ENCODE measurements at places on chromosomes 3 and 15.

- no peak for DNase-seq
Measured at GRCh38 chr15:73956743-73957135, 30.5 kb downstream of the LOXL1 start.

DNA sequence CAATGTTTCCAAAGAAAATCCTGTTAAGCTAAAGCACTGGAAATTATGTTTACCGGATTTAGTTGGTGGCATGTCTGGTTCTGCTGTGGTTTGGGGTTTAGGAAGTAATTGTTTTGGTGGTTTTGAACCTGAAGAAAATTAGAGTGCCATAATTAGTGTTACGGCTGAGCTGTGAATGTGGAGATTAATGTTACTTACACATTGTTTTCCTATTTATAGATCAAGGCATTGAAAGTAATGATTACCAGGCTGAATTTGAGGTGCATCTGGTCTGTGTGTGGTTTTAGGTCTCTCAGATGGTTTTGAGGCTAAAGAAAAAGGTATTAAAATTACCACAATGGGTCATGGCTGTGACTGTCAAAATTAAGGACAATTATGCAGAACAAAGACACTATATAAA, 128.9 kb downstream of the TFG start:
- DNase-seq: no peak

DNA sequence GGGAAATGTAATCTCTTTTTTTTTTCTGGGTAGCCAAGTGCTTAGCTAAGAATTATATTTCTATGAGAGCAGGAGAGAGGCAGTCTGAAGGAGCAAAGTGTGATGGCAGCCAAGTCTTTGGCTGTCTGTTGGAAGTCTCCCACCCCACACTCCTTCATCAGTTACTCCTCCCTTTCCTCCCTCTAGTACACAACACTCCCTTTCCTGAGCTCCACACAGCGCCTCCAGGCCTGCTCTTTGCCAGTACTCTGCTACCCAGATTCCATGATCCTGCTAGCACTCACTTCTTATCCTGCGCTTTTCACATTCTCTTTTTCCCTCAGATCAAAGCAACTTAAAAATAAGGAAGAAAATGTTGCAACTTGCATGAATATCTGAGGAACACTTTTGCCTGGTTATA, 37.4 kb upstream of the SNRK start:
- no peak for DNase-seq

GRCh38 chr3:134807189-134807588, 12.1 kb downstream of the EPHB1 start:
- no peak for DNase-seq

DNA sequence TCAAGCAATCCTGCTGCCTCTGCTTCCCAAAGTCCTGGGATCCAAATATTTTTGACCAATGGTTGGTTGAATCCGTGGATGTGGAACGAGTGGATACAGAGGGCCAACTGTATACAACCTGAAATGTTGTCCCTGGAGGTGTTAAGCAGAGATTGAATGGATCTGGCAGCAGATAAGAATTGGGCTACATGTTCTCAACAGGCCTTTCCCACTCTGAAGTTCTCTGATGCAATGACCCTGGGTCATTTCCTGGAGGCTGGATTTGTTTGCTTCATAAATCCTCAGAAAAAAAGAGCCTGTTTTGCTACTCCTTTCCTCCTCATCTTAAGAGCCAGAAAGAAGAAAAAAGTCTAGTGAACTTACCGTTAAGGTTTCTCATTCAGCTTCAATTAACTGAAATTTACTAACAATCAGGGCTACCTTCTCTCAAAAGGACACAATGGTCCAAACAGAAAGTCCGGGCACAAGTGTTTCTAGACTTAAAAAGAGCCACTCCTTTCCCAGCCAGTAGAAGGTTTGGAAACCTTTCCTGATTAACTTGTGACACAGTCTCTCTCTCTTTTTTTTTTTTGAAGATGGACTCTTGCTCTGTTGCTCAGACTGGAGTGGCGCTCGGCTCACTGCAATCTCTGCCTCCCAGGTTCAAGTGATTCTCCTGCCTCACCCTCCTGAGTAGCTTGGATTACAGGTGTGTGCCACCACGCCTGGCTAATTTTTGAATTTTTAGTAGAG, 6.5 kb downstream of the ARHGEF3 start:
- DNase-seq: no peak

DNA sequence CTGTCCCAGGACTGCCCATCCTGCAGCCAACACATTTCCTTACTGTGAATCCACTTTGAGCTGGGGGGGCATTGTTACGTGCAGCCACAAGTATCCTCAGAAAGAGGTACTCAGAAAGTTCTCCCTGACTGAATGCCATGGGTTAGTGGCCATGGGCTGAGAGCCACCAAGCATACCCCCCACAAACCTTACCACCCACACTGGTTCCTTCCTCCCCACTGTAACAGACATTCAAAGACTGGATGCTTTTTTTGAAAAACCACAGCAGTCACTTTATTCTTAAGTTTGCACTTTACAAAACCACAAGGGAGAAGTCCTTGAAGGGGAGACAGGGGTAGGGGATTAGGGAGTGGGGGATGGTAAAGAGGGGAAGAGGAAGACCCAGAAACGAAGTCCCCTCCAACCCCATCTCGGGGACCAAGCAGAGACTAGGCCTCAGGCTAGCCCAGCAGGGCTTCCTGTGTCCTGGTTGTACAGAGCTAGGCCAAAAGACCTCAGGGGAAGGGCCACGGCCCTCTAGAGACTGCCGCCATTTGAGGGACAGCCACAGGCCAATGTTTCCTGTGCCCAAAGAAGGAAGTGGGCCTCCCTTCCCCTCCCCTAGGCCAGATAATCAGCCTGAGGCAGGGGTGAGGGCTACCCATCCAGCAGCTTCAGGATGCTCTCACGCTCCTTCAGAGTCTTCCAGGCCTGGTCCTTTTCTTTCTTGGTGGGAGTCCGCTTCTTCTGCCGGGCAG, 10.1 kb upstream of the CAMK1 start:
- no peak for DNase-seq

Measured in stimulated activated CD8-positive, alpha-beta memory T cell treated with anti-CD3 and anti-CD28 coated beads, Interleukin-4, amount 100 ng/mL, for 1 hour (primary cell).